ENCODE measurements at places on chromosomes 16 and 17.

GRCh38 chr16:66706506-66706880 is 9.9 kb upstream of the CMTM4 start:
- no peak for DNase-seq

GRCh38 chr16:58187092-58187491 is 10.8 kb downstream of the CSNK2A2 start:
- no peak for DNase-seq

GRCh38 chr16:27305839-27306442 is 7.8 kb upstream of the IL4R start:
- no peak for DNase-seq

DNA sequence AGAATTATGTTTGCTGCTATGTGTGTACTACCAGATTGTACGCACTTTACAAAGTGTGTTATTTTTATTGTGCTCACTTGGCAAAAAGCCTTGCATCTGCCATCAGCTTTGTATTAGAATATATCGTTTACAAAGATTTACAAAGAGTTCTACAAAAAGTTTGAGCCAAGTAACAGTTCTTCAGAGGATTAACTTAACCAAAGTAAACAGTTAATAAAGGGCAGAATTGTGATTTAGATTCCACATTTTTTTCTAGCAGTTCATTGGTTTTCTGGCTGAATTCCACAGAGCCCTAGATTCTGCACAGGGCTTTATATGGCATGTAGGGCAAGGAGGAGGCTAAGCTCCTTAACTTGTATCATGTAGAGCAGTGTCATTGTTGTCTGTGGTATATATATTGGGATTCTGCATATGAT is 29.4 kb downstream of the UTP18 start:
- no peak for DNase-seq

- no peak for DNase-seq
Measured at GRCh38 chr16:53084746-53085334, 30.0 kb downstream of the CHD9 start.

- no peak for DNase-seq
Measured at GRCh38 chr17:70208825-70209555, 39.7 kb downstream of the KCNJ2 start.

GRCh38 chr17:19290066-19290705 is 53.0 kb downstream of the EPN2 start:
- DNase-seq: no peak

DNA sequence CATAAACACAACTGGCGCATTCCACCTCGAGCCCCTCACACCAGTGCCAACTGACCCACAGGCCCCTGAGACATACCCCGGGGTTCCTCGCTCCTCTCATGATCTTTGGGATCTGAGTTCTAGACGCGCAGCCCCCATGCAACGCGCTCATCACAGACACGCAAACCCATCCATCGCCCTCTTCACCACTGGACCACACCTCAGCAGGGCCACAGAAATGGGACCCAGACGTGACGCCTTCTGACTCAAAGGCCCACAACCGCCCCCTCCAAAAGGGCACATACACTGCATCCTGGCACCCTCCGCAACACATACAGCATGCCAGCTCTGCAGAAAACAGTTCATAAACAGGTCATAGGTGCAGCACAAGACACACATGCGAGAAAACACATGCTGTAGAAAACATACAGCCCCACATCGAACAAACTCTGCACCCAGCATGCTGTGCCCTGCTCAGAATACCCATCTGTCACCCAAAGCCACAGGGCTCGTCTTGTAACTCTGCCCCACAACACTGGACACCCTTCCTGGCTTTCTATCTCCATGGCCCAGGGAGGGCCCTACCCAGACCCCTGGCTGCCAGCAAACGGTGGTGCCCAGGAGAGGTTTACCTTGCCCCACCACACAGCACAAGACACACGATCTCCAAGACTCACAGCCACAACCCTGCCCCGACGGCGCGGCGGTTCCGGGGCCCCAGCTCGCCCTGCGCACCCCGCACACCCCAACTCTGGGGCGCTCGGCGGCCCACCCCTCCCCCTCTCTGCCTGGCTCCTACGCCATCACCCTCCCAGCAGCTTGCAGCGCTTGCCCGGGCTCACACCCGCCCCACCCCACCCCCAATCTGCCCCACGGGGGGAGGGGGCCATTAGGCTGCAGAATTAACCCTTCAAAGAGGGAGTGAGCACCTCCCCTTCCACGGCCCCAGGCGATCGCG is 887 bp downstream of the ZBTB4 start:
- peak; percentile 27 for DNase-seq

DNA sequence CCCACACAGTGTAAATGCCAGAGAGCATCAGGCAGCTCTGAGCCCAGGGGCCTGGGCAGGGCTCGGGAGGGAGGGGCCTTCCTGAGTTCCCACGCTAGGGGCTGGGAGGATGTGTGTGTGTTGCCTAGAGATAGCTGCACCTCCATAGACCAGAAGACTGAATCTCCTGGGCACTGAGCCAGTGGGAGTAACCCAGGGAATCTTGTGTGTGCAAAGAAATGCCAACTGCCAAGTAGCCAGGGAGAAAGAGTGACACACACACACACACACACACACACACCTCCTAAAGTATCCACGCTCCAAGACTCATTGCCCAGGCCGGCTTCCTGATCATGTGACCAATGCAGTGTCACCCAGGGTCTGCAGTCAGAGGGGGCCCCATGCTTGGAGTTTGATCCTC is 166.2 kb upstream of the RPL38 start:
- DNase-seq: no peak

DNA sequence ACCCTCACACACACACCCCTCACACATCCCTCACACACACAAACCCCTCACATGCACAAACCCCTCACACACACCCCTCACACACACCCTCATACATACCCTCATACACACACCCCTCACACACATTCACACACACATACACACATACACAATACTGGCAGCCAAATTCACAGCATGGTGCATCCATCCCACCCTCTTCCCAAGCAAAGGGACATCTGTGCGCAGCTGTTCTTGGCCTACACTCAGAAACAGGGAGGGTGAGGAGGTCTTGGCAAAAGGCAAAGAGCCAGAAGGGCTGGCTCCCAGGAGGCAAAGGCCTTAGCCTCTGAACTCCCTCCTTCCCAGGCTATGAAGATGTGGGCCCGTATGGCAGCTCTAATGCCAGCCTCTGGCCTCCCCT is 23.4 kb downstream of the C17orf67 start:
- peak; percentile 46 for DNase-seq

DNA sequence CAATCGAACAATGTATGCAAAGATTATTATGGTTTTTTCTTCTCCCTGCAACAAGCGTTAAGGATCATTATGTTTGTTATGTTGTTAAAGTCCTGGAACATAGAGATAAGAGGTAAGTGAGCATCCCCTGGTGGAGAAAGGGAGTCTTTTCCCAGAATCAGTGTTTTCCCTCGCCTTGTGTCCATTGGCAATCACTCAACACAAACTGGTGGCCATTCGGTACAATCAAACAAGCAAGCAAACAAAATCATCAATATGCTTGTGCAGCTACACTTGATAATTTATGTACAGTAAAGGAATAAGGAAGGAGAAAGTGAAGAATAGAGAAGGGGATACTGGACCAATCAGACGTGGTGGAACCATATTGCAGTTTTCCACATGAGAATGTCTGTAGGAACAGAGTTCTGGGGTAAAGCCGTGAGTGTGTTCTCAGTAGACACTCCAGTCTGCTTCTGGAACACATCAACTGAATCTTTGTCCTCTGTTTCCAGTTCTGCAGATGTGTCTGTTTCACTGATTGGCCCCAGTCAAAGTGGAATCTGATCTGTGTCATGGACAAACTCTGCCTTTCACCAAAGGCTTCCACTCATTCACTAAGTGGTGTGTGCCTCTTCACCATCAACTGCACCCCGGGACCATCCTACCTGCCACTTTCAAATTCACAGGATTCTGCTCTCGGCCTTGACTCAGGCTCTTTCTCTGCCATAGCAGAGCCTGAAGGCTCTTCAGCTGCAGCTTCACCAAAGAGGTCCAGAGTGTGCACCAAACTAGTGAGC is 169.5 kb downstream of the AHSP start:
- DNase-seq: peak; percentile 43

GRCh38 chr17:43791589-43791988 is 11.4 kb downstream of the CFAP97D1 start:
- peak; percentile 69 for DNase-seq

DNA sequence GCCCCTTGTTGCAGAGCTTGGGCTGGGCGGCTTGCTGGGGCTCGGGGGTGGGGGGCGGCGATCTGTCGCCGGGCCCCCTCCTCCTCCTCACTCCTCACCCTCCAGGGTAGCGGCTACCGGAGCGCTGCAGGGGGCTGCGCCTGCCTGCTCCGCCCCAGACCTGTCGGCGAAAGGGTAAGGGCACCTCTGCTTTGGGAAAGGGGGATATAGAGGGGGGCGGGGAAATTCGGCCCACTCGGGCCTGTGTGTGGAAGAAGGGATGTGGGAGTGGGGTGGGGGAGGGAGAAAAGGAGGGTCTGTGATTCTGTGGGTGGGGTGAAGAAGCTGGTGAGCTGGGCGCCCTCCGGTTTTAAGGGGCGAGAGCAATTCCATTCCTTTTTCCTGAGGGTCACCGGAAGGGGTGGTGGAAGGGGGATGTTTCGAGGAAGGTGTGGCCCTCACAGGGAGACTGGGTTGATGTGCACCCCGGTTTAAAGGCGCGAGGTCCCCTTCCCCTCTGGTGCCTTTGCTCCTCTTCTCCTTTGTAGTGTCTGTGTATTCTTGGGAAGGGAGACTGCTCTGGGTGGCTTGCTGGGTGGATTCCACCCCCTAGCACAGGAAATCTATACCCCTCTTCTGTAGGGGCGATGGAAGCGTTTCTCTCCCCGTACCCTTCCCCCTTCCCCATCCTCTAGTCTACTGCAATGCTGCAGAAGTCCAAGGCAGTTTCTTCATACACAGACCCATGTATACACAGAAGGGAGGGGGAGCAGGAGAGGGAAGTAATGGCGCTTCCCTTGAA is 878 bp downstream of the TAOK1 start:
- peak; percentile 54 for DNase-seq

DNA sequence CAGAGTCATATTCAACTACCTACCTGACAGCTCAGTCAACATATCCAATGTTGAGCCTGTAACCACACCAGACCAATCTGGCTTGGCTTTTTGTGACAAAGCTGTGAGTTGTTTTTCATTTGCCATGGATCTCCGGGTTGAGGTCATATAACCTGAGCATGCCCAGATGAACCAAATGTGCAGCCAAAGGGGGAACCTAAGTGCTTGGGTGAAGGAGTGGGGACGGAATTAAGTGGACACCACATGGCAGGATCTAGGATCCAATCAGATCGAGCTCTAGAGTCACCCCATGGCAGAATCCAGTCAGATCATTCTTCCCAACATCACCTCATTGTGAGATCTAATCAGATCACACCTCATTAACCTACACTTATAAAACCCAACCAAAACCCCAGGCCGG is 258.6 kb downstream of the PHKB start:
- DNase-seq: no peak

GRCh38 chr16:3120435-3120834 is 8.0 kb downstream of the ZNF205 start:
- no peak for DNase-seq

- peak; percentile 89 for DNase-seq
Measured at GRCh38 chr16:75931043-75931442, 204.8 kb upstream of the CPHXL start.

GRCh38 chr17:40485851-40486521 is 15.4 kb downstream of the TNS4 start:
- DNase-seq: peak; percentile 99

GRCh38 chr17:12744298-12744697 is 45.0 kb upstream of the ARHGAP44 start:
- DNase-seq: peak; percentile 48

DNA sequence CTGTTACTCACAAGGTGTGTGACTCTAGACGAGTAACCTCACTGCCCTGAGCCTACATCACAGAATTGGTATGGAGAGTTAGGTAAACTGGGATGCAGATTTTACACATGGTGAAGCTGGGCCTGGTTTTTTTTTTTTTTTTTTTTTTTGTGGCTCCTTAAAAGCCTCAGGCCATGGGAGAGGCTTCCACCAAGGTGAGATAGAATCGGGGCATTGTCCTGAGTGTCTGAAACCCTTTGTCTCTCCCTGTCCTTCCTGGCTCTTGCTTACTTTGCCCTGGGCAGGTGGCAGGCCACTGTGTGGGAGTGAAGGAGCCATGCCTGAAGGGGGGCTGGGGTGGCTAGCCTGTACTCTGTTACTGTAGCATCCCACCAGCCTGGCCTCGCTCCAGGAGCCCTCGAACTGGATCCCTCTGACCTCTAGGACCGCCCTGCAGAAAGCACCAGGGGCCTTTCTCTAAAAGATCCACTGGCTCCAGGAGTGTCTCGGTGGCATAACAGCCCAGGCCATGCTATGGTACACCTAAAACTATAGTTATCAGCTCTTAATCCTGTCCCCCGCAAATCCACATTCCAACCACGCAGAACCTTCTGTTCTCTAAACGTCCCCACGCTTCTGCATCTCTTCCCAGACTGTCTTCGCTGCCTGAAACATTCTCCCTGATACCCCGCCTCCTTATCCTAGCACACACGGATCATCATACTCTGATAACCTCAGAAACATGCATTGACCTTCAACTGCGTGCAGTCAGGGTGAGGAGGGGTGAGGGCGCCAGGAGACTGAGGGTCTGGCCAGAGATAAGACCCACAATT is 1.7 kb upstream of the SLC13A2 start:
- no peak for DNase-seq

- peak; percentile 73 for DNase-seq
Measured at GRCh38 chr16:2388875-2389433, 40.3 kb upstream of the CCNF start.

DNA sequence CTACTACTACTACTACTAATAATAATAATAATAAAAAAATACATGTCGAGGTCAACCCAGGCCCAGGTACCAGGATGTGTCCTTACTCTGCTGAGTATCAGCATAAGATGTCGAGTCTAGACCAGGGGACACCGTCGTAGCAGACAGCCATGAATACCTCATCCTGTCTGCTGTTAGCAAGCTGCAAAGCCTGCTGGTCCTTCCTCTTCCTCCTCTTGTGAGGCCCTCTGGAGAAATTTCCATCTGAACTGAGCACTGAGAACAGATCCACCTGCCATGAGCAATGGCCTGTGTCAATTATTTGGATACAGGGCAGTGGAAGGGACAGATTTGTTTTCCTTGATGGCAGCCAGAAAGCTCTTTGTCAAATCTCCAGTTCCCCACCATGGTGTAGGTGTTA is 168.5 kb downstream of the XYLT1 start:
- no peak for DNase-seq

DNA sequence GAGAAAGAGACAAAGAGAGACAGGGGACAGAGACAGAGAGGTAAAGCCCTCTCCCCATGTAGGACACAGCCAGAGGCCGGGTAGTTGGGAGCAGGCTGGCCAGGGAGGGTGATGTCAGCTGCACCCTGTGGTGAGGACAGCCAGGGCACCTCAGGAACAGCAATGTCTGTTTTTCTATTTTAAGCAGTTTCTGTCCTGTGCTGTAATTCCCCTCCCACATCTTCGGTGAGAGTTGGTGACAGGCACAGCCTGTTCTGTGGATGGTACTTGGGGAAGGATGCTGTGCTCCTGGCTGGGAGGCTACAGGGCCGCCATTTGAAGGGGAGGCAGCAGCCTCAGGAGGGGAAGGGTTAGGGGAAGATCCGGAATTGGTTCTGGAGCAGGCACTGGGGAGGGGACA is 163.5 kb downstream of the SDK2 start:
- DNase-seq: no peak

GRCh38 chr17:50170662-50171370 is 5.0 kb downstream of the SGCA start:
- peak; percentile 57 for DNase-seq

GRCh38 chr16:31712064-31712540 is 161.5 kb upstream of the ZNF267 start:
- DNase-seq: no peak

GRCh38 chr16:4358831-4359561 is 7.9 kb upstream of the PAM16 start:
- DNase-seq: peak; percentile 34

GRCh38 chr16:84851192-84852127 is 31.7 kb downstream of the CRISPLD2 start:
- DNase-seq: peak; percentile 96

GRCh38 chr16:84899414-84899813 is 79.6 kb downstream of the CRISPLD2 start:
- no peak for DNase-seq
